T-cell (primary cell): ENCODE measurements at places on chromosomes 12 and 14.

- no peak for DNase-seq
- no peaks in the 10 kb centered on the region for H3K36me3 ChIP-seq
- no peaks in the 10 kb centered on the region for H3K4me1 ChIP-seq
- no peak overlapping the region for H3K27ac ChIP-seq
These were observed 401.3 kb downstream of the FUT8 start for GRCh38 chr14:65813760-65814384.

GRCh38 chr12:1632702-1633101, 3.7 kb downstream of the WNT5B start:
- DNase-seq: no peak
- H3K4me1 ChIP-seq: peaks cover 2% of the 10 kb centered on the region
- H3K36me3 ChIP-seq: no peaks in the 10 kb centered on the region
- H3K4me3 ChIP-seq: no peak overlapping the region

DNA sequence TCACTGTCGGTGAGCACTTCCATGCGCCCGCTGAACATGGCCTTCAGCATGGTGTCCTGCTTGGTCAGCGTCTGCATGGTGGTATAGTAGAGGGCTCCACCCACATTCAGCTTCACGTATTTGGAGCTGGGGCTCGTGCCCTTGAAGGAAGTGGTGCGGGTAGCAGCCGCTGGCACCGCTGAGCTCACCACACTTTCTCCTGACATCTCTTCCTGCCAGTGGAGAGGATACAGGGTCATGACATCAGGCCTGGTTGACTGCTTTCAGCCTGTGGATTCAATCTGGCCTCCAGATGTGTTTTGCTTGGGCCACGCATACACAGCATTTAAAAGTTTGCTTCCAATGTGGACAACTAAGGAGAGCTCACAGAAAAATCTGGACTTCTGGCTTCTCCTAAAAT, 7.6 kb downstream of the KCTD10 start:
- peaks cover 40% of the 10 kb centered on the region for H3K36me3 ChIP-seq
- no peak overlapping the region for H3K4me3 ChIP-seq
- no peak for DNase-seq
- H3K27ac ChIP-seq: no peak overlapping the region

DNA sequence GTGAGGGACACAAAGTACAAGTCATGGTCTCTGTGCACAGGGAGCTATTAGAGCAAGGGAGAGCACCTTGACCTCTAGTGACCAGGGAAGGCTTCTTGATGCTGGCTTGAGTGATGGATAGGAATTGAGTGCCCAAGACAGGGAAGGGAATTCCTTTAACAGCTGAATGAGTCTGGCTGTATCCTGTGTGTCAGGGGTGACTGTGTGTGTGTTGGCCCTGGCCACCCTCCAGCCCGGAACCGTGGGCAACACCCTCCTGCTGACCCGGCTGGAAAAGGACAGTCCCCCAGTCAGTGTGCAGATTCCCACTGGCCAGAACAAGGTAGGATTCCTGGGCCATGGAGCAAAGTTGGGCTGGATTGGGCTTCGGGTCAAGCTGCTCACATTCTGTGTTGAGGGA, 5.5 kb upstream of the PFDN5 start:
- no peak overlapping the region for H3K4me3 ChIP-seq
- no peak overlapping the region for H3K27ac ChIP-seq
- peaks cover 11% of the 10 kb centered on the region for H3K4me1 ChIP-seq
- no peak for DNase-seq

DNA sequence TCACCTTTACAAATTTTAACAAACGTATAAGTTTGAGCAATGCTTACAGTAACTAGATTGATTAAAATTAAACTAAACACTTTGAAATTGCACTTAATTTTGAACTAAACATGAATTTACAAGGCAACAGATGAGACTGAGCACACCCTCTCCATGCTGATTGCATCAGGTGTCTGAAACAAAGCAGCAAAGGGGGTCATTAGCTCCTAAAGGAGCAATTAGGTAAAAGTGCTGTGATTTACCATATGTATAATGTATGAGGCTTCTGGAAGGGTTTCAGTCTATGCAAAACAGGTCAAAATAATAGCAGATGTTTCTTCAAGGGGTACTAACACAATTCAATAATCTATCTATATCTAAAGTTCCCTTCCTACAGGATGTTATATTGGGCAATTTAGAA, 98.8 kb upstream of the LMNTD1 start:
- H3K36me3 ChIP-seq: no peaks in the 10 kb centered on the region
- no peaks in the 10 kb centered on the region for H3K27me3 ChIP-seq
- no peak overlapping the region for H3K27ac ChIP-seq
- no peak overlapping the region for H3K4me3 ChIP-seq
- no peaks in the 10 kb centered on the region for H3K4me1 ChIP-seq

DNA sequence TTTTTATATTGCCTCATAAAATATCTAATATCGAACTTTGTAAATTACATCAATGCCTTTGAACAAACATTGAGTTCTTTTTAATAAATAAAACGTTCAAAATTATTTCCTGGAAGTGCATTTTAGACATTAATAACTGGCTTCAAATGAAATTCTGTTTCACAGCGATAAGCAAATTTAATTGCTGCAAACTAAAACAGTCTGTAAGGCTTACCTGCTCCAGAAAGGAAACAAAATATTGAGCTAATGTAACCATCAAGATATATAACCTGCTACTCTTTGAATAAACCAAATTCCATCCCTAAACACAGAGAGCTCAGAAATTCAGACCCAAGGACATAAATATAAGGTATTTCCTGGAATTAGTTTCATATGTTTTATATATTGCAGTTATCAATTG, 651.3 kb downstream of the MED13L start:
- H3K36me3 ChIP-seq: no peaks in the 10 kb centered on the region
- no peak overlapping the region for H3K27ac ChIP-seq
- H3K4me1 ChIP-seq: no peaks in the 10 kb centered on the region
- H3K27me3 ChIP-seq: peaks cover 7% of the 10 kb centered on the region
- DNase-seq: no peak
- H3K4me3 ChIP-seq: no peak overlapping the region
